ENCODE measurements at places on chromosomes 7 and 10.
A peak's percentile ranks its signal among the peaks of the same experiment; 100 is the strongest.

DNA sequence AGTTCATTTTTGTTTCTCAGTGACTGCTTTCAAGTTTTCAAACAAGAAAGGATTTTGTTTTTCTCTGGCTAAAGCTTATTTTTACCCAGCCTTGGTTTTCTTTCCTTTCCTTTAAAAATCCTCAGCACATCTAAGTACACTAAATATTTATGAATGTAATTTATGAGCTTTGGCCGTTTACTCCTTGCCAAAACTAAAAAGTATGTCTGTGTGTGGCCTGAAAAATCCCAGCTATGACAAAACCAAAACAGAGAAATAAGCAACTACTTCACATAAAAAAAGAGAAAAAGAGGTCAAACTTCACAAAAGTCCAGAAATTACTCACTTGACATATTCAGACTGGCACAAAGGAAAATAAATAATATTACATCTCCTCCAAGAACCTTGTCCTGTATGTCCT lies 365.1 kb upstream of the NFE2L3 start:
- DNase-seq = no peak

DNA sequence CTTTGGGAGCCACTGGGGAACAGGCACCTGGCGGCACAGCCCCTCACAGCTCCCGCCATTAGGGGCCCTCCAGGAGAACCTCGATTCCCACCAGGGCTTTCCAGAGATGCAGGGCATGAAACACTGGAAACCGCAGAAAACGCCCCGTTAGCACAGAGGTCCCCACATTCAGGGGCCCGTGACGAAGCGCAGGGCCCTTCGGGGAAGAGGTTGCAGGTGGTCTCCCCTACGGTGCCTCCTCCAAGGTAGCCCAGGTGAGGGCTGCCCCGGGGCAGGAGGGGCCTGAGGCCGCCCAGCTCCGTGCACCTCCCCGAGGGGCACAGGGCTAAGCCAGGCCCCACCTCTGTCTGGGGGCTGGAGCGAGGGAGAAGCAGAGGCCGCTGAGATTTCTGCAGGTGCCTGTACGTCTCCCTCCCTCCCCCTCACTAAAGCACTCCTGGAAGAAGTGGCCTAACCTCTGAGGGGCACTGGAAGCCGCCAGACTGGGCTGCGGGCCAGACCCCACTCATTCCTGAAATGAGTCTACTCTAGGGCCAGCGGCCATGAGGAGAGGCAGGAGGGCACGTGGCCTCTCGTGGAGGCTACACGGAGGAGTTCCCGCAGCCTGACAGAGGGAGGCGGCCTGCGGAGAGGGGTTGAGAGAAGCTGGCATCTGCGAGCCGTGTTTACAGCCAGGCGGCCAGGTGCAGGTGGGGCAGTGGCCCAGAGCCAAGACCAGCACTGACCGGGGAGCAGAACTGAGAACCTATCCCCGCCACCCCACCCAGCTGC lies 6.9 kb downstream of the PDGFA start:
- no peak for DNase-seq

- DNase-seq = no peak
Observed at GRCh38 chr7:46145412-46145811, 224.3 kb upstream of the IGFBP3 start.

- DNase-seq = no peak
Observed at GRCh38 chr7:23687011-23687410, 7.0 kb downstream of the FAM221A start.

DNA sequence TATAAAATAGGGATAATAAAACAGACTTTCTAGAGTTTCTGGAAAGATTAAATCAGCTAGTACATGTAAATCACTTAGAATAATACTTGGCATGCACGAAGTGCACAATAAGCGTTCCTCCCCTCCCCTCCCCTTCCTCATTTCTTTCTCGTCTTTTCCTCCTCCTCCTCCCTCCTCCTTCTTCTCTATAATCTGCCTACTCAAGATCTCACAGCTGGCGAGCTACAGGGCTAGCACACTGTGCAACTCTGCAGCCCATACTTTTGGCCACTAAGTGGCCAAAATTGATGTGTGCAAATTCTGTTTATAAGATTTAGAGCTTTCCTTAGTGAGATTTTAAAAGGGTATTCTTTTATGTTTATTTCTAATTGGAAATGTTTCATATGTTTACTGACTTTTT lies 565.3 kb downstream of the PHTF2 start:
- DNase-seq = no peak

GRCh38 chr10:51669041-51669440 lies 30.4 kb downstream of the CSTF2T start:
- DNase-seq = no peak

DNA sequence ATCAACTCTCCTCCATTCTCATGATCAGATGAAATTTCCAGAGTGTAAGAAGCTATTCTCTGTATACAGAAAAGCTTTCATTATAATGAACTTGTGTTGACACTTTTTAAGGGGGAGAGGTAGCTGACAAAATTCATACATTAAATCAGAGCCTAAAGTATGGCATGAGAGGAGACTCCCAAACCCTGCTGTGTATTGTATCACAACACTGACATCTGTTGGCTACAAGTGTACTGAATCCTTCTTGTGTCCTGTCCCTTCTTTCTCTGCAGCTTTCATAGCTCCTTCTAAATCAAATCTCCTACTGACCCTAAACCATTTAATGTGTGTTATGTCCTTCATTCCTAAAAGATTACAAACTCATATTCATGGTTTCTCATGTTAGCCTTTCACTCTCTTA lies 70.9 kb downstream of the GCC1 start:
- DNase-seq = no peak

GRCh38 chr7:142334806-142335205 lies 76.9 kb upstream of the PRSS58 start:
- no peak for DNase-seq

- no peak for DNase-seq
Observed at GRCh38 chr7:20894806-20895205, 108.1 kb upstream of the SP8 start.

GRCh38 chr10:624605-625332 lies 64.7 kb downstream of the DIP2C start:
- DNase-seq = no peak

- no peak for DNase-seq
Observed at GRCh38 chr7:50962962-50963374, 180.3 kb upstream of the GRB10 start.

DNA sequence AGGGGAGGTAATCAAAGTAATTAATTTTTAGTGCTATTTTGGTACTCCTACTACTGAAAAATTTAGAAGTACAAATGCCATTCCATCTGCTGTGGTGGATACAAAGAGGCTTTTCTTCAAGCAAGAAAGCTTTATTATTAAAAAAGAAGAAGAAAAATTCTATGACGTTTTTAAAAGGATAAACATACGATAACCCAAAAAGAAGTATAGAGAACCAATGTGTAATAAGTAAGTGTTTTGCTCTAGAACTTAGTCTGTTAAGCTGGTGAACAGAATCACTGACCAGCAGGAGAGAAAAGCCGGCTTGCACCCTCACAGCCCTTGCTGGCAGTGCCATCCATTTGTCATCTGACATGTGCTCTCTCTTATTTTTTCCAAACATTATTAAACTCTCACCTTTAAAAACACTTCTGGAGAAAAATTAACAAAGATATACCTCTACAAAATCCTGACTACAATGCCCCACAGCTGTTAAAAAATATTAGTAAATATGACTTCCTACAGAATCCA lies 81.5 kb downstream of the SRPK2 start:
- no peak for DNase-seq

GRCh38 chr10:17676919-17677318 lies 33.0 kb downstream of the STAM start:
- no peak for DNase-seq

DNA sequence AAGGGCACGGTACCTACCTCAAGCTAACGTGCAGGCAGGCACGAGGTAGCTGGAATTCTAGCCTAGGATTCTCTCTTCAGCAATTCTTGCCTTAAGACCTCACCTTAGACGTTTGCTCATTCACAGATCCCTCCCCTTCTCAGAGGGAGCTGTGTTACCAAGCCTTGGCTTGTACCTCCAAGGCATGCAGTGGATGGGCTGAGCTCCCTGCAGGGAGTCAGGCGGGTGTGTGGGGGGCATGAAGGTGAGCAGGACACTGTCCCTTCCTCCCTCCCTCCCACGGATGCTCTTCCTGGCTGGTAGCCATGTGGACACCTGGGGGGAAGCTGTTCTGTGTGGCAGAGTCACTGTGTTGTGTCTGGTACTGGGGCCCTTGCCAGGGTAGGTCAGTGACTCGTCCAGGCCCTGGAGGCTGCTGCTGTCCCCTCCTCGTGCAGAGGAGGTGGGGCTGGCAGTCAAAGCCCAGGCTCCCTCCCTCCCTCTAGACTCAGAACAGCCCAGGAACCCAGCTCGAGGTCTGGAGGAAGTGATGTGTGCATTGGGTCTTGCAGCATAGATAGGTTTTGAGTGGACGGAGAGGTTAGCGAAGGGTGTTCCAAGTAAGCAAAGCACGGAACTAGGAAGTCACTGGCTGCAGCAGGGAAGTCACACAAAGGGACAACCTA lies 222.2 kb upstream of the SH2B2 start:
- DNase-seq = no peak

DNA sequence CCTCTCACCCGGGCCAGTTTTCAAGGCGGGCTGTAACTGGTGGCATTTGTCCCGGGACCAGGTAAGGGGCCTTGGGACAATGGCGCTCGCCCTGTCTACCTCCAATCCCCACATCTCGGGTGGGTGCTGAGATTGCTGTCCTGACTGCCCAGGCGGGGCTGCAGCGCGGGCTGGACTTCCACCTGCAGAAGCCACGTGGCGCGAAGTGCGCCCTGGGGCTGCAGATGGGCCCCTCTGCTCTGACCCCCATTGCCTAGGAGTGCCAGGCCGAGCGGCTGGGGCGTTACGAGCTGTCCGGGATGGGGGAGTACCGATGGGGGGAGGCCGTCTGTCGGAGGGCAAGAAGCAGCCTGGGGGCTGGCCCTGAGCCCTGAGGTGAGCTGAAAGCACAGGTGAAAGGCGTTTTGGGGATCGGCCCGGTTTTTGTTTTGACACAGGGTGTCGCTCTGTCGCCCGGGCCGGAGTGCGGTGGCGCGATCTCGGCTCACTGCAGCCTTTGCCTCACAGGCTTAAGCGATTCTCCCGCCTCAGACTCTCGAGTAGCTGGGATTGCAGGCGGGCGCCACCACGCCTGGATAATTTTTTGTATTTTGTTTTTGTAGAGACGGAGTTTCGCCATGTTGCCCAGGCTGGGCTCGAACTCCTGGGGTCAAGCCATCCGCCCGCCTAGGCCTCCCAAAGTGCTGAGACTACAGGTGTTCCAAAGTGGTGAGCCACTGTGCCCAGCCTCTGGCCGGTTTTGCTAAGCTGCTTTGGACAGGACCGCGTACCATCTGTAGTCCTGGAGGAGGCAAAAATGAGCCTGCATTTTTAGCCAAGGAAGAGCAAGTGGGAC lies at the start of gene SFXN2:
Gene SFXN2 (plus strand): TSS at position 16 of the 835 bp plus-strand sequence. CDS start 12,001 bp downstream, outside the sequence.
- peak; percentile 39 for DNase-seq

GRCh38 chr7:121397822-121398221 lies 1.7 kb upstream of the FAM3C start:
- DNase-seq = no peak

DNA sequence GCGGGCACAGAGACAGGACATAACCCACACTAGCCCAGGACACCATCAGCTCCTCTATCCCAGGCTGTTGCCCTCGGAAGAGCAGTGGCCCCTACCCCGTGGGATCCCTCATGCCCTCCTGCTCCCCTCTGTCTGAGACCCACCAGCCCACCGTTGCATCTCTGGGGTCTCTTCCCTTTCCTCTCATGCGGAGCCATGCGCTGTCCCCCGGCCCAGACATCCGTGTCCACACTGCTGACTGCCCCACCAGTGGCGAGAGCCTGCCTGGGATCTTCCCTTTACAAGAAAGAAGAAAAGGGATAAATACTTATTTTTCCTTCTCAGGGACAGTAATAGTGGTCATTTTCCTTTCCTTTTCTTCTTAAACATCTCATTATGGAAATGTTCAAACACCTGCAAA lies 115.4 kb downstream of the WDR37 start:
- no peak for DNase-seq

DNA sequence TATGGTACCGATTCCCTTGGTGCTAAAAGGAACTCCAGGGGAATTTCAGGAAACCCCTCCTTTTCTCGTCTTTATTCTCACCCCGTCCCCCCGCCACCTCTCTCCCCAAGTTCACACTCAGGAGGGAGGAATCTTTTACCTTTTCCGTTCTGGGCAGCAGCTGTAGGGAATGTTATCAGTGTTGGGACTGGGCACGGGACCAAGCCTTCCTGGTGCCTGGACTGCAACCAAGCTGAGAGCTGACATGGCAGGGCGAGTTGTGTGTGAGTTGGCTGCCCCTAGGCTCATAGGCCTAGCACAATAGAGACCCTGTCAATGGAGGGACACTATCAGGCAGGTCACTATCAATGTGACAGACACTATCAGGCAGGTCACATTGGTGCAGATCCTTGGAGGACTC lies 121.4 kb downstream of the TCF7L2 start:
- no peak for DNase-seq

- no peak for DNase-seq
Observed at GRCh38 chr7:80374321-80374720, 137.5 kb downstream of the GNAT3 start.

DNA sequence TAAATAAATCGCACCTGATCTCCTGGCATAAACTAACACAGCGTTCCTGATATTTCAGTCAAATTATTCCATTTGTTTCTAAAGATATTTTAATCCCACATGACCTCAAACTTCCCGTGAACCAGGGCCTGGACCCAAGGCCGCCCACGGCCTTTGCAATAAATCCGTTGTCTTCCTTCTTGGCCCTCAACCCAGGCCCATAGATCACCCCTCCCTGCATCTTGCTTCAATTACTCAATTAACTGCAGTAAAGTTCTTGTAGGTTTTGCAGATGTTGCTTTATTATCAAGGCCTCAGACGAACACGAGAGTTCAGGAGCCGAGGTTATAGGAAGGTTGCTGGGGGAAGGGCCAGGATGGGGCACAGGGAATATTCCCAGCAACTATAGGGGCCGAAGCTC lies 249.4 kb downstream of the RAB11FIP2 start:
- DNase-seq = no peak

- no peak for DNase-seq
Observed at GRCh38 chr7:33946094-33946699, 40.9 kb downstream of the BMPER start.

DNA sequence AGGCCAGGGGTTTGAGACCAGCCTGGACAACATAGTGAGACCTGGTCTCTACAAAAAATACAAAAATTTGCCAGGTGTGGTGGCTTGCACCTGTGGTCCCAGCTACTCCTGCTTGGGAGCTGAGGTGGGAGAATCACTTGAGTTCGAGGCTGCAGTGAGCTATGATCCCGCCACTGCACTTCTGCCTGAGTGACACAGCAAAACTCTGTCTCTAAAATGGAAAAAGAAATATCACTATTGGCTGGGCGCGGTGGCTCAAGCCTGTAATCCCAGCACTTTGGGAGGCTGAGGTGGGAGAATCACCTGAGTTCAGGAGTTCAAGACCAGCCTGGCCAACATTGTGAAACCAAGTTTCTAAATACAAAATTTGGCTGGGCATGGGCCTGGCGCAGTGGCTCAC lies 44.9 kb upstream of the RASGEF1A start:
- no peak for DNase-seq

- no peak for DNase-seq
Observed at GRCh38 chr7:96344236-96344635, 22.3 kb upstream of the SLC25A13 start.
